ENCODE measurements at places on chromosomes 6 and 20. TPM values are rescaled to one million over a fixed set of nuclear protein-coding genes. Genes with fewer than 3 reads are reported as not detected.

- DNase-seq = no peak
These were observed 54.0 kb upstream of the BTN3A2 start for GRCh38 chr6:26311012-26311384.

Gene ZSCAN26
- total RNA-seq = 13.7 TPM

Gene ZC2HC1B
- not detected for total RNA-seq

- no peak for DNase-seq
These were observed 134.8 kb upstream of the INSM1 start for GRCh38 chr20:20233041-20233514.

DNA sequence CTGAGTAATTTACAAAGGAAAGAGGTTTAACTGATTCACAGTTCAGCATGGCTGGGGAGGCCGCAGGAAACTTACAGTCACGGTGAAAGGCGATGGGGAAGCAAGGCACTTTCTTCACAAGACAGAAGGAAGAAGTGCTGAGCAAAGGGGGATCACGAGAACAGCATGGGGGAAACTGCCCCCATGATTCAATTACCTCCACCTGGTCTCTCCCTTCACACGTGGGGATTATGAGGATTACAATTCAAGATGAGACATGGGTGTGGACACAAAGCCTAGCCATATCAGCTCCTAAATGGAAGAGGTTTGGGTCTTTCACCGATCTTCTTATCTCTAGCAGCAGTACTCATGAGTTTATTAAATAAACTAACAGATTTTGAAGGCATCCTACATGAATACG is 152.9 kb upstream of the RUNX2 start:
- DNase-seq = no peak

Gene GPR63
- total RNA-seq = 0.50 TPM

Gene LAMA2
- 509 TPM for total RNA-seq

- no peak for DNase-seq
These were observed 1131.3 kb upstream of the MAP3K7 start for GRCh38 chr6:91718198-91718597.

Gene CITED2
- 97.6 TPM for total RNA-seq

Gene MAP1LC3A
- total RNA-seq = 53.6 TPM

DNA sequence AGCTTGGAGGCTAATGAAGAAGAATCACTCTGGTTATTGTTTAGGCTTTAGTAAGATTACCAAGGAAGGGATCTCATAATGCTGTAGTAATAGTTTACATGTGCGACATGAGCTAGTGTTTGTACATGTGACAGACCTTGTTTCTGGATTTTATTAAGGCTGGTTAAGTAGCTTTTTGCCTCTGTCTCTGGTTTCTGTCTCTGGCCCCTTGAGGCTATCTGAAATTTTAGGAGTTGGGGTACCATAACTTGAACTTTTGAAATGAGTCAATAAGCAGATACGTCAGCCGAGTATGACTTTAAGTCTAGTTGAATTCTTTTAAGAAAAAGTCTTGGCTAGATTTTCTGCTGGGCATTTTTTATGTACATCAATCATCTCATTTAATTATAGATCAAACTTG is 9.5 kb downstream of the CBFA2T2 start:
- no peak for DNase-seq

GRCh38 chr6:15948930-15949900 is 179.7 kb upstream of the MYLIP start:
- DNase-seq = no peak
